ENCODE measurements at places on chromosomes 4 and X.

DNA sequence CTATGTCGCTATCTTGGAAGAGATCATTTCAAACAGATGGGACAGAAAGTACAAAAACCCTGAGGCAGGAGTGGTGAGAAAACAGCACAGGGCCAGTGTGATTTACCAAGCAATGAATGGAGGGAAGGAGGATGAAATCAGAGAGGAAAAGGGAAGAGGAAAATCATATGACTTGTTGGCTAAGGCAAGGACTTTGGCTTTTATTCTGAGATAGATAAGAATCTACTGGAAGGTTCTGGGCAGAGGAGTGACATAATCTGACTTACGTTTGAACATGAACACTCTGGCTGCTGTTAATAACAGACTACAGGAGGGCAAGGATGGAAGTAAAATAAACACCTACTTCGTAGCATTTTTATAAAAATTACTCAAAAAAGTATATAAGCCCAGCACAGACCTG, 207.8 kb upstream of the SLC7A11 start:
- no peak overlapping the region for H3K27ac ChIP-seq
- H3K4me3 ChIP-seq, result no peak overlapping the region
- no peaks in the 10 kb centered on the region for H3K4me1 ChIP-seq
- H3K27me3 ChIP-seq, result no peaks in the 10 kb centered on the region
- no peak for DNase-seq
- no peaks in the 10 kb centered on the region for H3K36me3 ChIP-seq

GRCh38 chr4:145041378-145041777, 56.6 kb downstream of the ANAPC10 start:
- no peak for DNase-seq
- H3K4me3 ChIP-seq, result no peak overlapping the region
- no peaks in the 10 kb centered on the region for H3K36me3 ChIP-seq
- H3K4me1 ChIP-seq, result no peaks in the 10 kb centered on the region

- no peak for DNase-seq
- peaks cover 7% of the 10 kb centered on the region for H3K27me3 ChIP-seq
- H3K4me1 ChIP-seq, result no peaks in the 10 kb centered on the region
- H3K36me3 ChIP-seq, result no peaks in the 10 kb centered on the region
Observed at GRCh38 chr4:101953949-101954348, 163.4 kb downstream of the BANK1 start.

DNA sequence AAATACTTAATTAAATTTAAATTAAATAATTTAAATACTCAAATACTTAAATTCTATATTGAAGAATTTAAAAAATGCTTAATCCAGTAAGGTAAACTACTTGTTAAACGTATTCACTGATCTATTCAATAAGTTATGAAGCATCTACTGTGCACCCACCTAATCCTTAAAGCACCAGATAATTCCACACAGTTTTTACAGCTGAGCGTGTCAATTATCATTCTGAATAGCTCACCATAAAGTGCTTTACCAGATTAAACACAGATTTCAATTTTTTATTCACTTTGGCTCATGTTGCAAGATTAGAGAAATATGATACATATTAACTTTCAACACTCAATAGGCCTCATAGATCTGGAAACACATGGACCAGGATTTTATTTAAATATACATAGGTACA, 79.2 kb upstream of the DDIT4L start:
- H3K36me3 ChIP-seq, result no peaks in the 10 kb centered on the region
- no peaks in the 10 kb centered on the region for H3K4me1 ChIP-seq
- no peak for DNase-seq
- H3K4me3 ChIP-seq, result no peak overlapping the region
- no peak overlapping the region for H3K27ac ChIP-seq

DNA sequence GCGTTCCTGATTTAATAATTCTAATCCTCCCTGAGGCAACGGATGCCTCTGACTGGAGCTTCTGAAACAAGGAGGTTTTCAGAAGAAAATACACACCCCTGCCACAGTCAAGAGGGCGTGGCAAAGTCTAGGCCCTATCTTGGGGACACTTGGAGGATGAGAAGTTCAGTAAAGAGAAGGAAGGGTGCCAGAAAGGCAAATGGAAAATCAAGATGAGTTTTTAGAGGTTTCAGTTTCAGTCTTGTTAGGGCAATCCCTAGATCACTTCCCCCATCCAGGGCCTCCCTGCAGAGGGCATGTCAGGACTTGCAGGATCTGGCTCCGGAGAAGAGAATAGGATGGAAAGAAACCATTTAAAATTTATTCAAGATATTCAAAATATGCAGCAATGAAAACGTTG, 28.5 kb upstream of the FGF2 start:
- peaks cover 2% of the 10 kb centered on the region for H3K27me3 ChIP-seq
- H3K36me3 ChIP-seq, result no peaks in the 10 kb centered on the region
- H3K27ac ChIP-seq, result no peak overlapping the region
- no peak for DNase-seq

DNA sequence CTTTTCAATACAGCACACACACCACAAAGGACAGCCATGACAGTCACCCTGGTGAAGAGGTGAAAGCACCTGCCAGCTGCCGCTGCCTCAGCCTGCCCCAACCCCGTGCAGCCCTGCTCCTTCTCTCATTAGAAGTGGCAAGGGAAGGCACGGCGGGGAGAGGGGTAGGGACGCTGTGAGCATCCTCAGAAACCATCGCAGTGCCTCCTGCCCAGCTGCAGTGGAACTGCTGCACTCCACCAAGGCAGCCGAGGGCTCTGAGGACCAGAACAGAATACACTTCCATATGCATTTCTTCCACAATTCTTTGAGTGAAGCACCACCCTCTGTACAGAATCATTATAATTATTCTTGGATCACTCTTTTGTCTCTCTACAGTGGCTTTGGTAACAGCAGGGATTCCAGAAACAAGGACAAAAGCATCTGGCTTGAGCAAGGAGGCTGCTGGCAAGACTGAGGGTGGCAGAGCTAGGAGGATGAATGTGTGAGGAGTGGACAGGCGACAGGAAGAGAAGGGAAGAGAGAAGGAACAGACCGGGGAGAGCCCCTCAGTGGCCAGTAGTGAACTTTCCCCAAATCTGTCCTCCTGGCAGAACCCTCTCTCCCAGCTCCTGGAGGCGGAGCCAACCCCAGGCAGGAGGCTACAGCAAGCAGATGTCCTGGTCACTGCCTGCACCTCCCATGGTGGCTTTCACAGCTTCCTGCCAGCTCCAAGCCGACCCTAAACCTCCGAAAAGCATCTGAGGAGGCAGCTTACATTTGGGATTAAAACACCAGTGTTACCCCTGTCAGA, 73.2 kb downstream of the MTNR1A start:
- no peaks in the 10 kb centered on the region for H3K36me3 ChIP-seq
- no peak overlapping the region for H3K4me3 ChIP-seq
- H3K27me3 ChIP-seq, result no peaks in the 10 kb centered on the region
- DNase-seq, result no peak

- no peak overlapping the region for H3K4me3 ChIP-seq
- no peaks in the 10 kb centered on the region for H3K36me3 ChIP-seq
- H3K27ac ChIP-seq, result no peak overlapping the region
- H3K4me1 ChIP-seq, result no peaks in the 10 kb centered on the region
- no peak for DNase-seq
- peaks cover 5% of the 10 kb centered on the region for H3K27me3 ChIP-seq
Observed at GRCh38 chr4:53573696-53574095, 17.6 kb downstream of the LNX1 start.
